ENCODE measurements at places on chromosomes 12 and 14. TPM values are rescaled to one million over a fixed set of nuclear protein-coding genes. Genes with fewer than 3 reads are reported as not detected.

The ZDHHC22 gene
- total RNA-seq, result not detected

The KLRC1 gene
- total RNA-seq, result 0.25 TPM

The ATF7 gene
- 24.9 TPM for total RNA-seq

The CACNA2D4 gene
- not detected for total RNA-seq

The CLEC2B gene
- total RNA-seq, result 0.38 TPM

The SLC38A2 gene
- total RNA-seq, result 745 TPM

The STON2 gene
- 0.40 TPM for total RNA-seq

The RD3L gene
- not detected for total RNA-seq

The PPFIBP1 gene
- total RNA-seq, result 75.1 TPM

The VASH1 gene
- total RNA-seq, result 1.0 TPM

The COX8C gene
- total RNA-seq, result not detected

Data from NCI-H460 (cell line).